ENCODE measurements at places on chromosomes 5 and 9.

GRCh38 chr5:170520372-170520771 is 16.6 kb downstream of the KCNIP1 start:
- no peak for DNase-seq

DNA sequence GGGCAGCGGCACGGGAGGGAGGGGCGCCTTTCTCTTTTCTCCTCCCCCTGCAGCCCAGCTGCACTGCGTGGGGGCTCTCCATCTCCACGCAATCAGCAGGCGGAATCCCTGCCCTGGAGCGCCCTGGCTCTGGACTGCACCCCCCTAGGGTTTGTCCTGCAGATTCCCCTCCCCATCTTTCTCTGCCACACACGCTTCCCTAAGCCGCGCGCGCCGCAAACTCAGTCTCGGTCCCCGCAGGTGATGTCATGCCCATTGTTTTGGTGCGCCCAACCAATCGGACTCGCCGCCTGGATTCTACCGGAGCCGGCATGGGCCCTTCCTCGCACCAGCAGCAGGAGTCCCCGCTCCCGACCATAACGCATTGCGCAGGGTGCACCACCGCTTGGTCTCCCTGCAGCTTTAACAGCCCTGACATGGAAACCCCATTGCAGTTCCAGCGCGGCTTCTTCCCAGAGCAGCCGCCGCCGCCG is at the start of gene KCNN2:
Gene KCNN2, plus strand, starts transcription at position 347 of the 473 bp plus-strand sequence. Its CDS starts 70 bp downstream, at position 417.
- peak; percentile 94 for DNase-seq

DNA sequence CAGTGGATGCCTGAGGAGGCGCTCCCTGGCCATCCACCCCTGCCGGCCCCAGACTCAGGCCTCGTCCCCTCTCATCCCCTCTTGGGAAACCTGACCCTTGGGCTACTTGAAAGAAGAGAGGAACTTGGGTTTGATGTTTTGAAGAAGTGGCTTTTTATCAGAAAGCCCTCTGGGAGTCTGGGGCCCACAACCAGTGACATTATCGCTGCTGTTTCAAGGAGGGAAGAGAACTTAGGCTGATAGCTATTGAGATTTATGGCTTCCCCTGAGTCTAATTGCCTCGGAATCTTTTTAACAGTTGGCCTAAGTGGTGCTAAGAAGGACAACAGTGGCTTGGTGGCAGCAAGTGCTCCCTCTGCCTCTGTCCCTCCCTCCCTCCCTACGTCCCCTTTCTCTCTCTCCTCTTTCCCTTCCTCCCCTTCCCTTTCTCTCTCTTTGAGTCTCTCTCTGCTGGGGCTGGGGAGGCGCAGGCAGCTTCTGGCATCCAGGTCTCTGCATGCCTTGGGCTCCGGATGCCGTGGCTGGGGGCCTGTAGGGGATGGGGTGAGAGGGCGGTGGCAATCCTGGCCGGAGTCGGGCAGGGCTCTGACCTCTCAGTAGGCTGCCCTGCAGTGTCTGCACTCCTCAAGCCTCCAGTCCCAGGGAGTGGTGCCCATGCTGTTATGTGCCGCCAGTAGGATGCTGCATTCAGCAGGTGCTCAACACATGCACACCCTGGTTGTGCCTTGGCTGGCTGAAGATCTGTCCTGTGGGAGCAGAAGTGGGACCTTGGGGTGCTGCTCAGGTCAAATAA is 49.6 kb upstream of the RXRA start:
- DNase-seq: no peak

DNA sequence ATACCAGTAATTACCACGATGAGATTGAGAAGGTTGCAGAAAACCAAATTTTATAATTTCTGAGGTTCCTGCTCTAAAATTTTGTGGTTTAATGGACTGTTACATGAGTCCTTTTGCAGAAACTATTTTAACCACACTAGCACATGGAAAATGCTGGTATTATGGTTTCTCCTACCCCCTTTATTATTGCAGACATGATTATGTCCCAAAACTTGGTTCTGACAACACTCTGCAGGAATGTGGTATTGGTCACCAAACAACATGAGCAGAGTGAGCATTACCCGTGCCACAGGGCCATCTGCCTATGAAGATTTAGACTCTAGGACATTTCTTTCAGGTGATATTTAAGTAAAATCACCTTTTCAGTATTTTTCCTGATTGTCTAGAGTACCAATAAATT is 2.8 kb upstream of the ECM2 start:
- DNase-seq: no peak

All from MM.1S (cell line).